ENCODE measurements at places on chromosomes 4 and X.

GRCh38 chr4:187903700-187904099 is 91.9 kb upstream of the ZFP42 start:
- no peak for DNase-seq

- peak; percentile 13 for DNase-seq
Observed at GRCh38 chr4:157674699-157675098, 454.2 kb downstream of the GRIA2 start.

DNA sequence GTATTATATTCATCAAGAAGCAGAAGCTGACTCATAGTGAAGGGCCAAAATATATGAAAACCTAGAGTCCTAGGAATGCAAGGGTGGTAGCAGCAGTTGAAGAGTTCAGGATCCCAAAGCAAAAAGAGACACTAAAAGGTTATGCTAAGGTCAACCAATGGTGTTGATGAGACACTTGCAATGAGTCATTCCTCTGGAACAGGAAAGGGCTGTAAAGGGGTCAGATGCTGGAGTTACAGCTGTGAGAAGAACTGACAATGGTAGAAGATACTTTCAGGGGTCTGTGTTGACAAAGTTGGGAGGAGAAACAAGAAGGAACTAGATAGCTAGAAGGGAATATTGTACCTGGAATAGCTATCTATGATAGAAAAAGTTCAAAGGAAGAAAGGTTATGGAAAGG is 47.5 kb downstream of the ZGRF1 start:
- DNase-seq, result no peak

GRCh38 chrX:148120151-148120550 is 139.0 kb downstream of the FMR1NB start:
- DNase-seq, result no peak

DNA sequence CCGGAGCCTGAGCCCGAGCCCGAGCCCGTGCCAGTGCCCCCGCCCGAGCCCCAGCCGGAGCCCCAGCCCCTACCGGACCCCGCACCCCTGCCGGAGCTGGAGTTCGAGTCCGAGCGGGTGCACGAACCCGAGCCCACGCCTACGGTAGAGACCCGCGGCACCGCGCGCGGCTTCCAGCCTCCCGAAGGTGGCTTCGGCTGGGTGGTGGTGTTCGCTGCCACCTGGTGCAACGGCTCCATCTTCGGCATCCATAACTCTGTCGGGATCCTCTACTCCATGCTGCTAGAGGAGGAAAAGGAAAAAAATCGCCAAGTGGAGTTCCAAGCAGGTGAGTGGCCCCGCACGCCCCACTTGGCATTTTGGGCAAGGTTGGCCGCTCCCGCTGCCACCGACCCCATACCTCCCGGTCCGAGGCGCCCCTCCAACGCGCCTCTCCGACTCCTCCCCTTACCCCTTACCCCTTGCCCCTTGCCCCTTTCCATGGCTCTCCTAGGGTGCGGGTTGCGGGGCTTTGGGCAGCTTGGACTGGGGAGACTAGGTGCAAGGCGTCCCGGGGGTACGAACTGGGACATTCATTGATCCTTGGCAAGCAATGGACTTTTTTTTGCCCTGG is 553 bp downstream of the SLC16A2 start:
- no peak for DNase-seq

DNA sequence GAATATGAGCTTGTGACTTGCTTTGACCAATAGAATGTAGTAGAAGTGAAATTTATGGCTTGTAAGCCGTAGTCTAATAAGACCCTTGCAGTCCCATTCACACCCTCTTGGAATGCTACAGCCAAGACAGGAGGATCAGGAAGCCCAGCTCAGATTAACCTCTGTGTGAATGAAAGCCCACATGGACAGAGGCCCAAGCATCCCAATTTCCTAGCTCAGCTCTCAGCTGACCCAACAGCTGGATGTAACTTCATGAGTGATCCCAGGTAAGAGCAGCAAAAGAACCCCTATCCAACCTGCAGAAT is 12.8 kb upstream of the PPM1K start:
- DNase-seq, result no peak

GRCh38 chr4:118920247-118920646 is 31.6 kb downstream of the SYNPO2 start:
- no peak for DNase-seq

- no peak for DNase-seq
Observed at GRCh38 chr4:163295138-163295537, 37.3 kb downstream of the NPY1R start.

DNA sequence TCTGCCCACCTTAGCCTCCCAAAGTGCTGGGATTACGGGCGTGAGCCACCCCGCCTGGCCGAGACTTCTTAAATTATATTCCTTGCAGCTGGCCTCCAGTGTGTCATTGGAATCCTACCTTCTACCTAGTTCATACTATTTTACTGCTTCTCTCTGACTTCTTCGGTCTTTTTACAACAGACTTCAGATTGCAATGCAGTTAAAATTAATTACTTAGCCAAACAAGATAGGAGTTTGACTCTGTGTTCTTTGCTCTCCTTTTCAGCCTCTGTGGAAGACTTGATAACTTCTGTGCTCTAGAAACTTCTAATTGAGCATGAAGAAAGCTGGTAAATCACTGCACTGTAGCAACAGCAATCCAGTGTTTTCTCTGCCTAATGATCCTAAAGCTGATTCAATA is 199.5 kb downstream of the GASK1B start:
- DNase-seq, result no peak

DNA sequence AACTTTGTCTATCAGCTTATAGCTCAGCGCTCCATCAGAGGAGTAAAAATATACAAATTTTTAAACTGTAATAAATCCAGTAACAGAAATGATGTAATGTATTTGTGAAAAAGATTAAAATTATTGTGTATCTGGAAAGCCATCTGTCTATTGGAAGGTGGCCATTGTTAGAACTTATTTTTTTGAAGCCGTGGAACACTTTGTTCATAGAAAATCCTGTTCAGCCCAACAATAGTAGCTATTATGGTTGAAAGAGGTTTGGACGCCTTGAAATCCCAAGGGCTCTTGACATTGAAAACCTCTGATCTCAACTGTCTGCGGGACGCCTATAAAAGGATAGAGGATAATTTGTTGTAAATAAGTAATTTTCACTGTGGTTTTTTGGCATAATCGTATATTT is 98.3 kb downstream of the RAPGEF2 start:
- DNase-seq, result no peak

DNA sequence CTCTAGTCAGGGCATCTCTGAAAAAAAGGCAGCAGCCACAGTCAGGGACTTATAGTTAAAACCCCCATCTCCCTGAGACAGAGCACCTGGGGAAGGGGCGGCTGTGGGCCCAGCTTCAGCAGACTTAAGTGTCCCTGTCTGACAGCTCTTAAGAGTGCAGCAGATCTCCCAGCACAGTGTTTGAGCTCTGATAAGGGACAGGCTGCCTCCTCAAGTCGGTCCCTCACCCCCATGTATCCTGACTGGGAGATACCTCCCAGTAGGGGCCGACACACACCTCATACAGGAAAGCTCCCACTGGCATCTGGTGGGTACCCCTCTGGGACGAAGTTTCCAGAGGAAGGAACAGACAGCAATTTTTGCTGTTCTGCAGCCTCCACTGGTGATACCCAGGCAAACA is 129.0 kb downstream of the ANXA5 start:
- no peak for DNase-seq

DNA sequence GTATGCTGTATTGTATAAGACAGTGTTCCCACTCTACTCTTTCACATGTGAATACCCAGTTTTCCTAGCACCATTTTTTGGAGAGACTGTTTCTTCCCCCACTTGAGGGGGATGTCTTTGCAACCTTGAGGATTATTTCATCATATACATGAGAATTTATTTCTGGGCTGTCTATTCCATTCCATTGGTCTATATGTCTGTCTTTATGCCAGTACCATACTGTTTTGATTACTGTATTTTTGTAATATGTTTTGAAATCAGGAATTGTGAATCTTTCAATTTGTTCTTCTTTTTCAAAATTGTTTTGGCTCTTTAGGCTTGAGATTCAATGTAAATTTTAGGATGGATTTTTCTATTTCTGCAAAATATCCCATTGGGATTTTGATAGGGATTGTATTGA is 15.8 kb upstream of the LHFPL1 start:
- no peak for DNase-seq

DNA sequence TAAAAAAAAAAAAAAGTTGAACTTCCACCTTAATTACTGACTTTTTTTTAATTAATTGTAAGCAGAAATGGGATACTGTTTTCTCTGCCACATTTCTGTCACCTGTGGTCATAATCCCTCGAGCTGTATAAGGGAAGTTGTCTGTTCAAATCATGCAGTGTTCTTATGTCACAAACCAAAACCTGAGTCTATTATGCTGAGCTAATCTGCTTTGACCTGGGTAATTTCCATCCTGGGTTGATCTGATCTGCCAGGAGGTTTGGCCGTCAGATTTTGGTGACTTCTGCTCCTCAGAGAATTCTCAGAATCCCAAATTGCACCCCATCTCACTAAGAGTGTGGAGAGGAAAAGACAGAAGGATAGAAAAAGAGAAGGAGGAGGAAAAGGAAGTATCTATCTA is 683.1 kb downstream of the KCTD8 start:
- no peak for DNase-seq

DNA sequence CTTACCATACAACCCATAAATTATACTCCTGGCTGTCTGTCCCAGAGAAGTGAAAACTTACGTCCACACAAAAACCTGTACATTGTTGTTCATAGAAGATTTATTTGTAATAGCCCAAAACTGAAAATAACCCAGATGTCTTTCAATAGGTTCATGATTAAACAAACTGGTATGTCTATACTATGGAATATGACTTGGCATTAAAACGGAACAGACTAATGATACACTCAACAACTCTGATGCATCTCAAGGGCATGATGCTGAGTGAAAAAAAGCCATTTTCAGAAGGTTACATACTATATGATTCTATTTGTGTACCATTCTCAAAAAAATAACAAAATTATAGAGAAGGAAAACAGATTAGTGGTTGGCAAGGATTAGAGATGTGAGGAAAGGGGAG is 11.6 kb upstream of the MND1 start:
- DNase-seq, result no peak

DNA sequence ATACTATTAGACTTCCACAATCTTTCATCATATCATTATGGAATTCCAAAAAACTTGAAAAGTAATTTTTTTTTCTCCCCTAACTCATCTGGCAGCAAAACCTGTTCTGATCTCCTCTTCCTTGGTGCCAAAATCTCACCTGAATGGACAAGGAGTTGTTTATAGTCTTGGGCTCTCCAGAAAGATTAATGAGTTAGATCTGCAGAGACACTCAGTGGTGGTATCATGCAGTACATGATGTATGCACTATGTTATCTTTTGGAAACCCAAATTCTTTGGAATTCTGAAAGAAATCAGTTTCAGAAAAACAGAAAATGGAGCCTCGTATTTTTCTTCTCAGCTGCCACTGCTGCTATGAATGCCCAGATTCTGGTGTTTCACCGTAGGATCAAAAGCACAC is 11.7 kb downstream of the GPM6B start:
- no peak for DNase-seq

DNA sequence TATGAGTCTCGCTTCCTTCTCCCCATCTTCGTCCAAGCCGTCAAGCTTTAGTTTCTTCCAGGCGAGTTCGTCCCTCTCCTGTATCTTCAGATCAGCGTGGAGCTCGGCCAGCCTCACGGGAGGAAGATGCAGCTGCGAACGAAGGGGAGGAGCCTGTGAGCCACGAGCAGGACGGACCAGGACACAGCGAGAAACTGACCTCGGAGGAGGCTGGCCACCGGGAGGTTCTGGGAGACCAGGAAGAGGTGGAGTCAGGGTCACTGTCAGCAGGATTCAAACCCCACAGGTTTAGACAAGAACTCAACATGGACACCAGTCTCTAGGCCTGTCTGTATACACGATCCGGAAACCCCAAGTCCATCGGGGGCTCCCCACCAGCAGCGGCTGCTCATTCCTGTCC is 7.3 kb downstream of the LRPAP1 start:
- no peak for DNase-seq
